ENCODE measurements at places on chromosomes 16 and 17.

DNA sequence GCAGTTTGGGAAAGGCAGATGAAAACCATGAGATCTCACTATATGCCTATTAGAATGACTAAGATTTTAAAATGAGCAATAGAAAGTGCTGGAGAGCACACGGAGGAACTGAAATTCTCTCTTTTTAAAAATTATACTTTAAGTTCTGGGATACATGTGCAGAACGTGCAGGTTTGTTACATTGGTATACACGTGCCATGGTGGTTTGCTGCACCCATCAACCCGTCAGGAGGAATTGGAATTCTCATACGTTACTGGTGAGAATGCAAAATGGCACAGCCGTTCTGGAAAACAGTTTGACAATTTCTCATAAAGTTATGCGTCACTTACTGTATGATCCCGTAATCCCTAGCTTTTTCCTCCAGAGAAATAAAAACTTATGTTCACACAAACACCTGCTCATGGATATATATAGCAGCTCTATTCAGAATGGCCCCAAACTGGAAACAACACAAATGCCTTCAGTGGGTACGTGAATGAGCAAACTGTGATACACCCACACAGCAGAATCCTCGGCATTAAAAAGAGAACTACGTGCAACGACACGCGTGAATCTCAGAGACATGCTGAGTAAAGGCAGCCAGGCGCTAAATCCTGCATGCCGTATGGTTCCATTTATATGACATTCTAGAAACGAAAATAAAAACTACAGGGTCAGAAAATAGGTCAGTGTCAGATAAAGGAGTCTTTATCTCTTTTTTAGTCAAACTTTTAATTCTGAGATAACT, 11.8 kb downstream of the PIK3R6 start:
- no peak for DNase-seq

DNA sequence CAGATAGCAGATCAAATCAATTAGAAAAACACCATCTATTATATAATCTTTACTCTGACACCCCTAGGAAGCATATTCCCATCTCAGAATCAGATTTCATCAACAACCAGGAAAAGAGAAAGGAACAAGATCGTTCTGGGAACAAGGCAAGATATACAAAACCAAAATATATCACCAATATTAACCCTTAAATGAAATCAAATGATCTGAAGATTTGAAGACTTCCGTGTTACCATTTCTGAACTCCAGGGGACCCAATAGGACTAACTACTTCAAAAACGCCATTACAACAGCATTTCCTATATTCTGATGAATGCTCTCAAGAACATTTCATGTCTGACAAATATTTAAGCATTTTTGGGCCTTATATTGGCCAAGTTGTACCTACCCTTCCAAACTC, 624.2 kb upstream of the ZFHX3 start:
- no peak for DNase-seq

DNA sequence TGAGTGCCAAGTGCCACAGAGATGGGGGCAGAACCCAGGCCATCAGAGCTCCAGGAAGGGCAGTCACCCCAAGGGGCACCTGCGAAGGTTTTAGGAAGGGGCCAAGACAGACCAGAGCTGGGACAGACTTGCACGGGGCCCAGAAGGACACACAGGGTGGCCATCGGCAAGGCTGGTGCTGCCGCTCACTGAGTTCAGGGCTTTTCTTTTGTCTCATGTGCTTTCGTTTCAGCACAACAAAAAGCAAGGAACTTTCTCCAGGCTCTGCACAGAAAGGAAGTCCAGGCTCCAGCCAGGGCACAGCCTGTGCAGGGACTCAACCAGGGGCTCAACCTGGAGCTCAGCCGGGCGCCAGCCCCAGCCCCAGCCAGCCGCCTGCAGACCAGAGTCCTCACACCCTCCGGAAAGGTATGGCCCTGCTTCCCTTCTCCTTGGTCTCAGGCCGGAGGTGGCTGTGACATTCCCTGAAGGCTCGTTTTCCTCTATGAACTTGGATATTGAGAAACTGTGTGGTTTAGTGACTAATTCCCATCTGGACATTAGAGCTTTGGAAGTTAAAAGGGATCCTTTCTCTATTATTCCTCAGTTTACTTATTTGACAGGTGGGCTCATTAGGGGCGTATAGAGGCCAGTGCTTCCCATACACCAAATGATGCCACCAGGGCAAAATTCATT, 37.9 kb downstream of the ELAC2 start:
- no peak for DNase-seq

GRCh38 chr16:21590287-21590686, 9.1 kb upstream of the METTL9 start:
- no peak for DNase-seq

- DNase-seq: no peak
Measured at GRCh38 chr16:13471036-13471435, 448.9 kb upstream of the ERCC4 start.

DNA sequence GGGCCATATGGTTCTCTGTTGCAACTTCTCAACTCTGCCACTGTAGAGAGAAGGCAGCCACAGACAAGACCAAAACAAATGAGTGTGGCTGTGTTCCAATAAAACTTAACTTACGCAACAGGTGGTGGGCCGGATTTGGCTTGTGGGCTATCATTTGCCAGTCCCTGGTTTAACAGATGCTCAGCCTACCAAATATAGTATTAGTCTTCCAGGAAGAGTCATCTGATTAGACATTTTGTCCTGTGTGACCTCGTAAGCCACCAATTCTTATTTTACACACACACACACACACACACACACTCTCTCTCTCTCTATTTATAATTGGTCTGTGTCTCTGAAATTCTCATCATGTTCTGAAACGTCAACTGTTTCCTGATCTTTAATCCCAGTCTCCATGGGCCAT, 245.9 kb downstream of the XYLT1 start:
- DNase-seq: no peak

DNA sequence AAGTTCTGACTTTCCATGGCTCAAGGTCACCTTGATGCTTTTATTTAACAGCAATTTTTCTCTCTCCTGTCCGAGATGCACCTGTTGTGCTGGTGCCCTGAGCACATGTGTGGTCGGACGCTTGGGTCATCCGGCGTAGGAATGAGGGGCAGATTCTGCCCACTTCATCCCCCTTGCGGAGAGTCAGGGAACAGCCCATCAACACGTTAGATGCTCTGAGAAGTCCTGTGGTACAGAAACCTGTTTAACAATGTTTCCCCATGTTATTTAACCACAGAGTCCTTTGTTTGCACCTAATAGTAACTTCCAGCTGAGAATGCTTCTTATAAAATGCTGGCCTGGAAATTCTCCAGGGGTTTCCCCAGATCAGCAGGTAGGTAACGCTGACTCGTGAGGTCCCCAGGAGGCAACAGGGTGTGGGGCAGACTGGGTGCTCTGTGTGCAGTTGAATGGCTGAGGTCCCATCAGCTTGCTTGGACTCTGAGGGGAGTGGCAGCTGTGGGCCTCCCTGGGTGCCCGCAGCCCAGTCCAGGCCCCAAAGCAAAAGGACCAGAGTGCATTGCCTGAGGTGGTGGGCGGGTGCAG, 17.8 kb downstream of the DOC2B start:
- no peak for DNase-seq

GRCh38 chr16:85984231-85984880, 85.4 kb downstream of the IRF8 start:
- no peak for DNase-seq

GRCh38 chr16:28823291-28823872, 583 bp downstream of the ATXN2L start:
- no peak for DNase-seq

- DNase-seq: no peak
Measured at GRCh38 chr16:28098959-28099945, 35.7 kb upstream of the GSG1L start.

GRCh38 chr17:42407289-42407836, 15.7 kb downstream of the CAVIN1 start:
- peak; percentile 91 for DNase-seq

- no peak for DNase-seq
Measured at GRCh38 chr17:34725008-34725407, 145.6 kb downstream of the TMEM132E start.

DNA sequence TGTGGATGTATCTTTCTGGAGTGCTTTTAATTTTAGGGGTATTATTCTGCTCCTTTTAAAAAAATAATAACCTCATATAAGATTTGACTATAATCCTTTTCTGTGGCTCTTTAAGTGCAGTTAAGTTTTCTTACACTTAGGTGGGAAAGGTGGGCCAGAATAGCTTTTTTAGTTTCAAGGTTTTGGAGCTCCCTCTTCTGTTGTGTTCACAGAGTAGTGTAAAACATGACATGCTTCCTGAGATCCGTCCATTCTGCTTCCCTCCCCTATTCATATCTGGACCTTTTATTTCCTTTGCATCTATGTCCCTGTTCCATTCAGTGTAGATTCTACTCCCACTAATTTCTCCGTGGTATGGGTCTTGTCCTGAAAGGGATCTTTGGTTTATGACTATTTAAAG, 12.8 kb downstream of the LRRC36 start:
- DNase-seq: peak; percentile 25

- peak; percentile 67 for DNase-seq
Measured at GRCh38 chr17:37608351-37609169, 658 bp downstream of the SYNRG start.

DNA sequence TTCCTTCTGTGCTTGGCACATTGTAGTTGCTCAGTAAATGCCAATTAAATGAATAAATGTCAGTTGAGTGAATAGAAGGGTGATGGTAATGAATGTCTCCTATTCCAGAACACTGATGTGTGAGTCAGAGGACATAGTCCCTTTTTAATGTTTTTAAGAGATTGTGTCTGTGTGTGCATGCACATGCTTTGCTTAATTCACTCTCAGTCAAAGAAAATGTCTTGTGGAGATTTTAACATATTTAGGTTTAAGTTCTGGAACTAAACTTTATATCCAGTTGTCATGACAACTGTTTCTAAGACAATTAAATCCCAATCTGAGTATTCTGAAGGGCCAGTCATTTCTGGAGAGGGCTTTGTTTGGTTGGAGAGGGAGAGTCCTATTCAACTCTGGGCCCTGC, 255.3 kb upstream of the CDH11 start:
- DNase-seq: no peak

DNA sequence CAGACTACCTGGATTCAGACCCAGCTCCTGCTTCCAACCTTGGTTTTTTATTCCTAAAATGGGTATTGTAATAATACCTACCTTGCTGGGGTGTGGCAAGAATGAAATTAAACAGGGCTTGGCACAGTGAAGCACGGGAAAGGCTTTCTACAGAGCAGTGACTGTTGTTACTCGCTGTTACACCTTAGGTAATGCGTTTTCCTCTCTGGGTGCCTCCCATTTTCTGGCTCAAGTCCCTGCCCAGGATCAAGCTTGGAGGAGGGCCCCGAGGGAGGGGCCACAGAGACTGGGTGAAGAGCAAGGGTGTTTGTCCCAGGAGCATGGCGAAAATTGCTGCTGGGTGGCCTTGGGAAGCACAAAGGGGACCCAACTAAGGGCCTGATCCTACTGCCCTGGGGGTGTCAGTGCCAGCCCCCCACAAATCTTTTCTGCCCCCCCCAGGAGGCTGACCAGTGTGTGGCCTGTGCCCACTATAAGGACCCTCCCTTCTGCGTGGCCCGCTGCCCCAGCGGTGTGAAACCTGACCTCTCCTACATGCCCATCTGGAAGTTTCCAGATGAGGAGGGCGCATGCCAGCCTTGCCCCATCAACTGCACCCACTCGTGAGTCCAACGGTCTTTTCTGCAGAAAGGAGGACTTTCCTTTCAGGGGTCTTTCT, 13.3 kb downstream of the MIEN1 start:
- no peak for DNase-seq

DNA sequence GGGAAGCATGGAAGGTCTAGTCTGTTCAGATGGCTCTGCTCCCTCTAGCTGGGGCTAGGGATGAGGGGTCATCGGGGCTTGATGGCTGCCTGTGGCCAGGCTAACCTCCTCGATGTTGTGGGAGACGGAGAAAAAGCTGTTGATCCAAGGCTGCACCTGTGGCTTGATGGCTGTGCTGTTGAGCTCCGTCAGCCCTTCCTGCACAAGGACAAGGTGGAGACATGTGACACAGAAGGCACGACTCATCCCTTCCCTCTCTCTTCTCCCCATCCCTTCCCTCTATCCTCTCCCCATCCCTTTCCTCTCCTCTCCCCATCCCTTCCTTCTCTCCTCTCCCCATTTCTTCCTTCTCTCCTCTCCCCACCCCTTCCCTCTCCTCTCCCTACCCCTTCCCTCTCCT, 28.2 kb downstream of the FCSK start:
- DNase-seq: no peak

DNA sequence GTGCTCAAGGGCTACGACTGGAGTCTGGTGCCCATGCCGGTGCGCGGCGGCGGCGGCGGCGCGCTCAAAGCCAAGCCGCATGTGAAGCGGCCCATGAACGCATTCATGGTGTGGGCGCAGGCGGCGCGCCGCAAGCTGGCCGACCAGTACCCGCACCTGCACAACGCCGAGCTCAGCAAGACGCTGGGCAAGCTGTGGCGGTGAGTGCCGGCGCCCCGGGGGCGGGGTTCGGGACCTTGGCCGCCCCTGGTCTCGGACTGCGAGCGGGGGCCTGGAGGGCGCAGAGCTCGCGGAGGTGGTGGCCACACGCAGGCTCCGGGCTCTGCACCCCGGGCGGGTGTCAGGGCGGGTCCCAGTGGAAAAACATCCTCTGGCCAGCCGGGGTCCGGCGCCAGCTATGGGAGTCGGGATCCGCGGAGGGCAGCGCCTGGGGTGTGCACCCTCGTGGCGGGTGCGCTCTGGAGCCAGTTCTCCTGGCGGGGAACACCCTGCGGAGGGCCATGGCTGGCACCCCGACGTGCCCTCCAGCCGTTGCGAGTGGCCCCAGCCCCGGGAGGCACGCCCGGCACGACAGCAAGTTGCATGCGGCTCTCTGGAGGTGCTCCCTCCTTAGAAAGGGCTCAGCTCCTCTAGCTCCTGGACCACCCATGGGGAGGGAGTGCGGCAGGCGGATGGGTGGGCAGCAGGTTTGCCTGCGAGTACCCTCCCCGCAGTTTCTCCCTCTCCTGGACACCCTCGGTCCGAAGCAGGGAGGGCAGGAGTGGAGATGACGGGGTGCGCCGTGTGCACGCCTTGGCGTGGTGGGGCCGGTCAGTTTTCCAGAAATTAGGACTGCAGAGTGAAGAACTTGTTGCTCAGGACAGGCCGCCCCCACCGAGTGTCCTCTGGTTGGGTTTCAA, 824 bp downstream of the SOX8 start:
- no peak for DNase-seq

- DNase-seq: no peak
Measured at GRCh38 chr17:21297026-21297520, 12.6 kb downstream of the MAP2K3 start.

DNA sequence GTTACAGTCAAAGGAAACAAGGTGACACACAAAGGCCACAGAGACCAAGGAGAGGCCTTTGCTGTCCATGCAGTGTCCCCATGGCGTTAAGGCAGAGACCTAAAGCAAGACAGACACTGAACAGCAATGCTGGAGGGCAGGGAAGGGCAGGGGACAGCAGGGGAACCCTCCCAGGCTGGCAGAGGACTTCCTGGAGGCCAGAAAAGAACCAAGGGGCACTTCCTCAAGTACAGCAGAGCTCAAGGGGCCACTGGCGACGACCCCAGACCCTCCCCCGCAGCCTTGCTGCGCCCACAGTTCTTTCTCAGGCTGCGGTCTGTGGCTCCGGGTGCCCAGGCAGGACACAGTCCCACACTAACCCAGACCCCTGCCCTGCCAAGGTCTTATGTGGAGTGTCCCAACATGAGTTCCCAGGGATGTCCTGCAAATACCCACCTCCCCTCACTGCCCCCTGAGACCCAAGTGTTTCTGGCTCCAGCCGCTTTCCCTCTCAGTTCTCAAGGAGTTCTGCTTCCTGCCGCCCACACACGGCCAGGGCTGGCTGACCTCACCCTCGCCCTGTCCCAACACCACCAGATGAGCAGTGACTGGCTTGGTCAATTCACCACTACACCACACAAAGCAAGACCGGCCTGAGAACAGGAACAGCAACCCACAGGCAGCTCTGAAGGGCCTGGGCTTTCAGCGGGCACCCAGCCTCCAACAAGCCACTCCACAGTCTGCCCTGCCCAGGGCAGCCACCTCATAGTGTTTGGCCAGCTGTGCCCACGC, 4.2 kb downstream of the CLCN7 start:
- DNase-seq: no peak

Data from HT-29 (cell line).